DMS53 (cell line): ENCODE measurements at places on chromosomes 1 and 21.
A peak's percentile ranks its signal among the peaks of the same experiment; 100 is the strongest.

- DNase-seq = peak; percentile 83
Observed at GRCh38 chr1:87024936-87025540, 110.6 kb downstream of the HS2ST1 start.

GRCh38 chr1:25178917-25179561 lies 53.3 kb downstream of the SYF2 start:
- DNase-seq = no peak

- DNase-seq = no peak
Observed at GRCh38 chr1:22326931-22327330, 124.7 kb upstream of the ZBTB40 start.

GRCh38 chr1:169892927-169893644 lies 610 bp downstream of the SCYL3 start:
- DNase-seq = peak; percentile 67

- DNase-seq = no peak
Observed at GRCh38 chr1:177351361-177352108, 180.8 kb downstream of the BRINP2 start.

- no peak for DNase-seq
Observed at GRCh38 chr1:20724364-20725188, 6.8 kb upstream of the KIF17 start.

- no peak for DNase-seq
Observed at GRCh38 chr1:3522564-3523265, 68.2 kb downstream of the ARHGEF16 start.

DNA sequence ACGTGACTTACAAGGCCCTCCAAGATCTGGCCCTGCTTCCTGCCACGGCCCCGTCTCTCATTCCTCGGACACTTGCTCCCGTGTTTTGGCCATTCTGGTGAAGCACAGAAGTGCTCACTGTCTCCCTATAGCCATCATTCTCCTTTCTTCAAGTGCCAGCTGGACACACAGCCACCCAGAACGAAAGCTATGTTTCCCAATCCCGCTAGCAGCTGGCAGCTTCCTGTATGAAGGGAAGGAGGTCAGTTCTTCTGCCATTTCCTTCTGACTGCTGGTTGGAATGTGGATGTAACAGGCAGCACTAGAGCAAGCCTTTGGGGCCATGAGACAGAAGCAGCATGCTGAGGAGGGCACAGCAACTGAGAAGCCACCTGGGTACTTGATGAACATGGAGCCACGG lies 82.8 kb downstream of the TGFBR3 start:
- peak; percentile 49 for DNase-seq

- no peak for DNase-seq
Observed at GRCh38 chr1:34656731-34657130, 98.1 kb upstream of the GJB5 start.

- peak; percentile 30 for DNase-seq
Observed at GRCh38 chr1:235008239-235008638, 120.4 kb downstream of the TOMM20 start.

GRCh38 chr1:59601811-59602210 lies 212.9 kb upstream of the HOOK1 start:
- no peak for DNase-seq

DNA sequence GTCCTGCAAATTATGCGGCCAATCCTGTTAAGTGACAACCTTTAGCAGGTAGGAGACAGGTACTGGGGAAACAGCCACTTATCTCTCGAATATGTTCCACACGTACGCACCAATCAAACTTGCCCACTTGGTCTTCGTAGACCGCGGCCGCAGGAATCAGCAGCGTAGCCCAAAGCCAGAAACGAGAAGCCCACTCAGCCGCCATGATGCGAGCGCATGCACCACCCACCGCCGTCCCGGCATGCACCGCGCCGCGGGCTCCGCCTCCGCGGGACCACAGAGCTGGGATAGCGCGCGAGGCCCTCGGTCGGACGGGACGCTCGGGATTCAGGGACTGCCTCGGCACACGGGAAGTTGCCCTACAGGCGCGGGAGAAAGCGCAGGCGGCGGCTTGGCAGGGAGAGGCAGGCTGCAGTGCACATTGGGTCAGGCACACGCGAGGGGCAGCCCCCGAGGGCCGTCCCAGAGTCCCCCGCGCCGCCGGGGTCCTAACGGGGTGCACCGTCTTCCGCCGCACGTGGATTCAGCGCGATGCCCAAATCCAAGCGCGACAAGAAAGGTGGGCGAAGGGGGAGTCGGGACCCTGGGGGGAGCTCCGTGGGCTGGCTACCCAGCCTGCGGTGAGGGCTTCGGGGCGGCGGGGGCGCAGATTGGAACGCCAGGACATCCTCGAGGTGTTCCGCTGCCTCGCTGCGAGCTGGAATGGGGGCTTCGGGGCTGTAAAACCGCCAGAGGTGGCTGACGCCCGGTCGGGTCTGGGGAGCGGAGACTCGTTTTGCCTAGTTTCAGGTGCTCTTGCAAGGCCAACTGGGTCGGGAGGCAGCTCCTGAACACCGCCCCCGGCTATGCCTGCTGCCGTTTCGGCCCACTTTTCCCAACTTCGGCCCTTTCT lies at the start of the genes EMC1 and MRTO4:
EMC1 (minus strand) TSS at position 220 of the 892 bp plus-strand sequence; CDS start at position 205, 15 bp downstream.
MRTO4 (plus strand) TSS at position 501 of the 892 bp plus-strand sequence; CDS start at position 532, 31 bp downstream.
- DNase-seq = peak; percentile 93

GRCh38 chr1:83905315-83905907 lies 93.5 kb downstream of the TTLL7 start:
- DNase-seq = peak; percentile 69

- DNase-seq = no peak
Observed at GRCh38 chr1:117675907-117676430, 70.1 kb downstream of the TENT5C start.

DNA sequence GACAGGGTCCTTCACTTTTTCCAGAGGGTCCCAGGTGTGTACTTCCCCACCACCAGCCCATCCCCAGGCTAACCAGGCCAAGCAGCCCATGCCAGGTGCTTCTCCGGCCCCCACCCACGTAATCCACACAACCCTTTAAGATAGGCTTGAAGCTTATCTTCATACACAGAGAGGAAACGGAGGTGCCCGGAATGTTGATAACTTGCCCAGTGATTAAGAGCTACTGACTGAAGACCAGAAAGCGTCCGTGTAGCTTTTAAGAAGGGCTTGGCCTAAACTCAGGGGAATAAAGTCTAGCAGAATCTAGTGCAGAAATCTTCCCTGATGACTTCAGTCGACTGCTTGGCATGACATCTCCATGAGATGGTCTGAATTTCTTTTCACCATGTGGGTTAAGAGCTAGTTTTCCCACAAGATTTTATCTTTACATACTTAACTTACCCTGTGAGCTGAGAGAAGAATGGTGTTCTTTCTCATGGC lies 138.7 kb downstream of the GALNT2 start:
- DNase-seq = no peak

DNA sequence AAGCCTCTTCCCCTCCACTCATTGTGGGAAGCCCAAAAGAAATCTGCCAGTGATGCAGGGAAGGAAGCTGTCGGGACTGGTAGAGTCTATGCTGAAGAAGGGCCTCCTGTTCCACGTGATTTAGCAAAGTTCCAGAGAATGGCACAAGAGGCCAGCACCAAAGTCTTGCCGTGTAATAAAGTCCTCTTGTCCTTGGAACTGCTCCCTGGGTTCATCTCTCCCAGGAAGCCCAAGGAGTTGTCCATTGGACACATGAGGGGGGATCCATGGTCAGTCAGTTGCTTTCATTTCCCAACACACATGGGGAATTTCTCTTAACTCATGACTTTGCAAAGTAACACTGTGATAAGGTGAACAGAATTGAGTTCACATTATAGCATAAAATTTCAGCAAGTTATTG lies 116.1 kb upstream of the RAB4A start:
- no peak for DNase-seq

GRCh38 chr21:41438425-41439113 lies 12.5 kb downstream of the MX1 start:
- DNase-seq = no peak

DNA sequence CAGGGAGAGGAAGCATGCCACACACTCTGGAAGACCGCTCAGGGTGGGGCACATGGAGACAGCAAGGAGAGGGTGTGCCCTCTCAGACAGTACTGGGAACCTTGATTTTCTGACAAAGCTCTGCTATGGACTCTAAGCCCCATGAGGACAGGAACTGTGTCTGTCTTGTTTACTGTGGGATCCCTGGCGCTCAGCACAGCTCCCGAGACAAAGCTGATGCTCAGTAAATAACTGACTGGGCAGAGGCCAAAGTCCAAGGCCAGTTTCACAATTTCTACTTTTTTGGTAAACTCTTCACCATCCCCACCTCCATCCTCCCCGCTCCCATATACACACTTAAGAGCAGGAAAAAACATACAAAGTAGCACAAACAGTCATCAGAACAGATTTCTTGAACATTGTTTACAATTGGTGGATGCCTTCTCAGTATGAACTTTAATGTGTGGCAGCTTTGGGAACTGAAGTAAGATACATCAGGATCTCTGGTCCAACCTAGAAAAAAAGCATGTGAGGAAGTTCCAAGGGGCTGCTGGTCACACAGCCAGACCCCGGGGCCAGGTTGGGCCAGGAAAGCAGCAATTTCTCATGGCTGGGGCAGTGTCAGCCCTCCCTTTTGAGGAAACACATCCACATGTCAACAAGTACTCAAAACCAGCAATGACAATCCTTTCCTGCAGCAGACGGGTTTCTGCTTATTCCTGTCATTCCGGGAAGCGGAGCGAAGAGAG lies 5.6 kb upstream of the AHCYL1 start:
- DNase-seq = peak; percentile 32

DNA sequence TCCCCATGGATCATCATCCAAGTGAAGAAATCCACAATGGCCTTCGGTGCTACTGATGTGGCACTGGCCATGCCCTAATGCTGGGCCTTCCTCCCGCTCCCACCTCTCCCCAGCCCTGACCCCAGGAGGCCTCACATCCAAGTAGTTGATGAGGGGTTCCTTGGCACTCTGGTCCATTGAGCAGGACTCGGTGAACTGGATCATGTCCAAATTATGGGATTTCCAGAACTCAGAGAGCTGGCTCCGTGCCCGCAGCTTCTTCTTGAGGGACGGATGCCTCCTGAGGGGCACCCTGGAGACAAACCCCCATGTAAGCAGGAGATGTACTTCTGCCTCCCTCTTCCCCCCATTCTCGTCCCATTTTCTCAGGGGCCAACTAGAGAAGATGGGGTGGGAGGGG lies 929 bp downstream of the CTSE start:
- DNase-seq = no peak

DNA sequence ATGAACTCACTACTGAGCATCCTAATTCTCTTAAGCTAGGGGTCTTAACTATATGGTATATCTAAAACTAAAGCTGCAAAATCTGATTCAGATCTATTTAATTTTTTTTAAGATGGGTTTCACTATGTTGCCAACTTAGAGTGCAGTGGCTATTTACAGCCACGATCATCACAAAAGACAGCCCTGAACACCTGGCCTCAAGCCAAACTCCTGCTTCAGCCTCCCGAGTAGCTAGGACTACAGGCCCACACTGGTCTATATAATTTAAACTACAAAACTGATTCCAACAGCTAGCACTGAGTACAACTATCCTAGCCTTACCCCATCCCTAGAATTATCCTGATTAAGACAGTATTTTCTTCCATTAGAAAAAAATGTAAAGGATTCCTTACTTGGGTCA lies 37.1 kb downstream of the EIF4G3 start:
- no peak for DNase-seq

GRCh38 chr1:162530307-162530987 lies 31.1 kb upstream of the UAP1 start:
- DNase-seq = no peak

DNA sequence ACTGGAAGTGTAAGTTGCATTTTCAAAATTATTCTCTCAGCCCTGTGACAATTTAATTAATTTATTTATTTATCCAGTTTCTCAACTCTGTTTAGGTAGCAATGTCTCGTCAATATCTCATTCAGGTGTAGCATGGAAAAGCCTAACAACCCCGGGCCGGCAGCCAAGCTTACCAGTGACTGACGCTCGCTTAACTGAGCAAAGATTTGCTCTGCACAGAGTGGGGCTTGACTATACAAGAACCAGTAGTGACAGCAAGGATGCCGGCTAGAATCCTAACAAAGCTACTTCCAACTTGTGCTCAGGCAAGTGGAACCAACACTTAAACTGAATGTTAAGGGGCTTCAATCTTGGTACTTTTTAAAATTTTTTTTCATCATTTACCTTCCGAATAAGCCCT lies 80.9 kb upstream of the ESRRG start:
- no peak for DNase-seq

GRCh38 chr1:155133799-155134281 lies 1.8 kb upstream of the SLC50A1 start:
- DNase-seq = no peak

DNA sequence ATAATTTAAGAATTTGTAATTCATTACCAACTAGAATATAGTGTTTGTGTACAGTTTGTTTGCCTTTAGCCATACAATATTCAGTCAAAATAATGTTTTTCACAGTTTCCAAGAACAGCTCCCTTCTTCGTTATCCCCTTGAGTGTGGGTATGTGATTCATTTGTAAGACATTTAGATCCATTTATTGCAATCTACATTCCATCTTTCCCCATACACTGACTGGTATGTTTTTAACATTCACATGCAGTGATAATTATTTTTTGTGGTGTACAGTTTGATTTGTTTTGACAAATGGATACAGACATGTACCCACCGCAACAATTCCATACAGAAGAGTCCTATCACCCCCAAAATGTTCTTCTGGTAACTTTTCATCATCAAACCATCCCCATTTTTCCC lies 589.1 kb upstream of the ADAMTS5 start:
- DNase-seq = no peak

DNA sequence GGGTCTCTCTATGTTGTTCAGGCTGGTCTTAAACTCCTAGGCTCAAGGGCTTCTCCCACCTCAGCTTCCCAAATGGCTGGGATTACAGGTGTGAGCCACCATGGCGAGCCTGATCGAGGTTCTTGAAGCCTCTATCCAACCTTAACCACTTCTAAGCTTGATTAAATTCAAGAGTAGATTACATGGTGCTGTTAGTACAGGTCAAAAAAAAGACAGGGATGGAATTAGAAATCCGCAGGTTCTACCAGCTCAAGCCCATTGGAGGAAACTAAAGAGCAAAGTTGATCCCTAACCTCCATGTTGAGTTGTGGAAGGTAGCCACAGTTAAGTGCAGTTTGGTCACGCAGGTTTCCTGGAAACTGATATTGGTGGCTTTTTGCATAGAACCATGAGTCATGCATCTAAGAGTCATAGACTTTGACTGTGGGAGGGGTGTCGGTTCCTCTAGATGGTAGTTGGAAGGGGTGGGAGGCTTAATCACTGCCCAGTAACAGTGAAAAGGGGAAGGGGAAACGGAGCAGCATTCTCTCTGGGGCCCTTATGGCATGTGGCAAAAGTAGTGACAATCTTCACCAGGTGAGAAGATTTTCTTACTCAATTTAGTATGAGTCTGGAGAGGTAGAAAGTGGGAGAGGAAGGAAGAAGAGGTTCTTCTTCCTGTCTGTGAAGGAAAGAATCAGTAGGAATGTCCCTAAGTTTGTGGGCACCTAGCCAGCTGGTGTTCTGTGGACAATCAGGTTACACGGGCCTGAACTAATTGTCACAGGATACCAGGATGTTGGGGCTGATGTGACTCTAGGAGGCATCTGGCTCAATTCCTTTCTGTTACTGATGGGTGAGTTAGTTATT lies 7.0 kb downstream of the CD53 start:
- peak; percentile 70 for DNase-seq

DNA sequence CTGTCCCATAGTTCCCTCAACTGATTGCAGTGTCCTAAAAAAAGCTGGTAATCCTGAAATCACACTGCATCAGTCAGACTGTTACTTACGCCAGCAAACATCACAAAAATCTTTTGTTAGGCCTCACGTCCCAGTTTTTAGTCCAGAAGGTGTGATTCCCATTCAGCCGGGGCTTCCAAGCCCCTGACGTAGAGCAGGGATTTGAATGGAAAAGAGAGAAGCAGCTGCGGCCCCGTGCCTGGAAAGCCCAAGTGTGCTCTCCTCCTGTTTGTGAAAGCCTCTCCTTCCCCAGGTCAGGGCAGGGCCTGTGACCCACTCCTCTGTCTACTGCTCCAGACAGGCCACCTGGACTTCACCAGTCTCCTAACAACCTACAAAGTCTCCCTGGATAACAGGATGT lies 20.7 kb downstream of the KCNA10 start:
- DNase-seq = peak; percentile 22
